ENCODE measurements at places on chromosomes 4 and X.

DNA sequence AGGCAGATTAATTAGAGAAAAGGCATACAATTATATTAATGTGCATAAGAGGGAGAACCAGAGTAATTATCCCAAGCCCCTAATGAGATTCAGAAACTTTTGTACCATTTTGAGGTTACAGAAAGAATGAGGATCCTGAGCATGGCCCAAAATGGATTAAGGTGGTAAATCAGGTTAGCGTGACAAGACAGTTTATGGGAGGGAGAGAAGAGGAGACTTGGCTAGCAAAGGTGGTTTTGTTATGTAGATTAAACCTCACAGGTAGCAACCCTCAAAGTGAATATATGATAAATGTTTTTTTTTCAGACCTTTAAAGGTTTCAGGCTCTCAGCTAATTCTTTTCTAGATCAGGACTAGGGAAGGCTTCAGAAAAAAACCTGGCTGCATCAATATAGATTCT is 781.8 kb downstream of the FAM133A start:
- no peak for DNase-seq

- DNase-seq = no peak
These were observed 12.5 kb downstream of the KLHL15 start for GRCh38 chrX:24014388-24015018.

DNA sequence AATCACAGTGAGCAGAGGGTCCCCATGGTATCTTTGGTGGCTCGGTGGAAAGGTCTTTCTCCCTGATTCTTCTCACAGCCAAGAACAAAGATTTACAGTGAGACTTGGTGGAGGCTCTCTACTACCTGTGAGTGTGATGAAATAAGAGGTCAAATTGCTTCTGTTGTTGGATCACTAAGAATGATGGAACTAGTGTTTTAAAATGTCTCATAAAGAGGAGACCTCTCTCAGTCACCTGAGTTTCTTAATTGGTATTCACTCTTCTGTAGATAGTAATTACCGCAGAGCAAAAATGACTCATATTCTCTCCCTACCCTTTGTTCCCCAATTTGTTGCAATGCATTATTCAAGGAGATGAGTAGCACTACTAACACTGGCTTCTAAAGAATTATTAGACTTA is 100.9 kb upstream of the TBC1D9 start:
- no peak for DNase-seq

- DNase-seq = no peak
These were observed 1.3 kb downstream of the SMARCAD1 start for GRCh38 chr4:94208918-94209317.

GRCh38 chr4:25580633-25581467 is 74.8 kb upstream of the SLC34A2 start:
- no peak for DNase-seq

- DNase-seq = no peak
These were observed 52.5 kb downstream of the MAGEB10 start for GRCh38 chrX:27860337-27860736.

DNA sequence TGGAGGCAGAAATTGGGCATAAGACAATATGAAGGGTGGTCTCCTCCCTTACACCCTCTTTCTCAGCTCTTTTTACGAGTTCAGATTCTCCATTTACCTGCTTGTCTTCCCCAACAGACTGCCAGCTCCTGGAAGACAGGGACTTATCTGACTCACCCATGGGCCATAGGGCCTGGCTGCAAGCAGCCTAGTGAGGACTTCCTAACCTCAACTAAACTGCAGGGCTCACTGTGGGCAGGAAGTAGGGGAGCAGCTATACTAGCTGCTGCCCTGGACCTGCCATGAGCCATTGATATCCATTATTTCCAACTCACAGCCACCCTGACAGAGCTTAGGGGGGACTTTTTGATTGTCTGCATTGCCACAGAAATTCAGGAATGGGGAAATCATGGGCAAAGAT is 11.5 kb upstream of the ZNF718 start:
- no peak for DNase-seq

DNA sequence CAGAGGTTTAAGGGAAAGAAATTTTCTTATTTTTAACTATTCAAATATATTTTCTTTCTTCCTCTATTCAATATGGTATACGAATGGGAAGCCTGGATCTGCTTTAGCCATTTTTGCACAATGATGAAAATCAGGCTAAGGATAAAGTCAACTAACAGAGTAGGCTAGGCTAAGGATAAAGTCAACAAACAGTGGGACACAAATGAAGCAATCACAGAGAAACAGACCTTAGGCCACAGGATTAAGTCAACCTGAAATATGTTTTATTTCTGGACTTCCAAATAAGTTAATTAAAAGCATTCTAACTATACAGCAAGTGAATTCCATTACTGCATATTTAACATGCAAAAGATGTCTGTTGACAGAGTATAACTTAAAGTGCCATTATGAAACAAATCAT is 17.0 kb downstream of the DYNLT3 start:
- DNase-seq = no peak

GRCh38 chrX:25072247-25072646 is 56.5 kb upstream of the ARX start:
- DNase-seq = no peak

DNA sequence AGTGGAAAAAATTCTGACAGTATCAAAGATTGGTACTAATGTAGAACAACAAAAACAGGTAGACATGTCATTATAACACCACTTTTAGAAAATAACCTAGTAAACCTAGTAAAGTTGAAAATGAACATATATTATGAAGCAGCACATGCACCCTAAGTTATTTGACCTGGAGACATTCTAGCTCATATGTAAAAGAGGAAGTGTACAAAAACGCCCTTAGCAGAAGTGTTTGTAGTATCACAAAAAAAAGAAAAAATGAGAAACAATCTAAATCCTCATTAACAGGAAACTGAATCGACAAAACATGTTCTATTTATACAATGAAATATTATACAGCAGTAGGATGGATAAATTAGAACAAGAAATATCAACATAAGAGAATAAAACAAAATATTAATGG is 318.9 kb upstream of the PPP1R2C start:
- DNase-seq = no peak

GRCh38 chrX:116111497-116111896 is 59.0 kb upstream of the AGTR2 start:
- no peak for DNase-seq
